ENCODE measurements at places on chromosomes 6 and 20.

GRCh38 chr20:64219202-64219601 lies 36.3 kb upstream of the PCMTD2 start:
- DNase-seq, result no peak

DNA sequence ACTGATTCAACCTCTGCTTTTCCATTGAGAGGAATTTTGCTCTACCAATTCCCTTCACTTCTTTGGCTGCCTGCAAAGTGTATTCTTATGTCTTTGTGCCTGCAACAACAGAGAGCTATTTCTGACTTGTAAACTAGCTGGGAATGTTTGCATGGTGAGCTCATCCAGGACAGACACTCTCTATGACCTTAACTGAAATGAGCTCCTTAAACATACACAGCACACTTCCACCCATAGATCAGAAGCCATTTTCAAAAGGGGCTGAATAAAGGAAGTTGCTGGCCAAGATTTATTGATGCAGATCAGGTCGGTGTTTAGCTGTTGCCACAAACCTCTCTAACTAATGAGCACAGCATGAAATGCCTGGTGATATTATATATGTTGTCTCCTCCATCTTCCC lies 377.7 kb downstream of the BTBD9 start:
- DNase-seq, result no peak

DNA sequence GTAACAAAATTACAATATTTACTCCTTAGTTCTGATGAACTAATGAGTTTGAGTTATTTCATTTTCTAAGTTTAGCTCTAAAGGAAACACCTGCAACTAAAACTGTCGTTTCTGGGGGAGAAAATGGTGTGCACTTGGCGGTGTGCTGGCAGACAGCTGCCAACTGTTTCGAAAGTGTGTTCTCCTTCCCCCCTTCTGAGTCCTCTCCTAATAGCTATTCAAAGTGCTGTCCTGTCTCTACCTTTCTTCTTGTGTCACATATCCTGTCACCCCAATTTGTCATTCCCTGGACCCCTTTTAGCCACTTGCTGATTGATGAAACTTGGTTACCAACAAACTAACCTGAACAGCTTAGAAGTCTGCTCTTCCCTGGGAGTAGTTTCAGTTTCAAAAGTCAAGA lies 4.9 kb upstream of the UBE2J1 start:
- DNase-seq, result no peak

DNA sequence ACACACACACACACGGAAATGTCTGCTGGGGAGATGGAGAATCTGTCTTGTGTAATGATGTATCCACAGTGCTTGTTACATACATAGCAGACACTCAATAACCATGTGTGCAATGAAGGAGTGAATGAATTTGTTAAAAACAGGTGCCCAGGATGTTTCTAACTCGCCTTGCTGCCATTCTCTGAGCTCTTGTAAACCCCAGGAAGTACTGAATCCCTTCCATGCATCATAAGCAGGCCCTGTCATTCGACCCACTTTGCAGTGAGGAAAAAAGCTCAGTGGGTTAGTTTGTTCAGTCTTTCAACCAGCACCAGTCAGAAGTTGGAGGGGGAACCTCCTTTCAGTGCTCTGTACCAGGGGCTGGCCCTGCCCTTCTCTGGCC lies 1.4 kb upstream of the KCNK5 start:
- no peak for DNase-seq

GRCh38 chr20:21505810-21506530 lies 7.9 kb downstream of the NKX2-2 start:
- DNase-seq, result peak; percentile 54
